CD14-positive monocyte (primary cell): ENCODE measurements at places on chromosomes 1 and 21.
A peak's percentile ranks its signal among the peaks of the same experiment; 100 is the strongest.

GRCh38 chr1:202002507-202002906, 7.9 kb upstream of the ELF3 start:
- DNase-seq = no peak

DNA sequence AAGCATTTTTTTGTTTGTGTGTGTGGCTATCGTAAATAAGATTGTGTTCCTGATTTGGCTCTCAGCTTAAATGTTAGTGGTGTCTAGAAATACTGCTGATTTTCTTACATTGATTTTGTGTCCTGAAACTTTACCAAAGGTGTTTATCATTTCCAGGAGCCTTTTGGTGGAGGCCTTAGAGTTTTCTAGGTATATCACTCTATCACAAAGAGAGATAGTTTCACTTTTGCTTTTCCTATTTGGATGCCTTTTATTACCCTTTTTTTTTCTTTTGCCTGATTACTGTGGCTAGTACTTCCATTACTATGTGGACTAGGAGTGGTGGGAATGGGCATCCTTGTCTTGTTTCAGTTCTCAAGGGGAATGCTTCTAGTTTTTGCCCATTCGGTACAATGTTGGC, 109.6 kb downstream of the S1PR1 start:
- no peak for DNase-seq

DNA sequence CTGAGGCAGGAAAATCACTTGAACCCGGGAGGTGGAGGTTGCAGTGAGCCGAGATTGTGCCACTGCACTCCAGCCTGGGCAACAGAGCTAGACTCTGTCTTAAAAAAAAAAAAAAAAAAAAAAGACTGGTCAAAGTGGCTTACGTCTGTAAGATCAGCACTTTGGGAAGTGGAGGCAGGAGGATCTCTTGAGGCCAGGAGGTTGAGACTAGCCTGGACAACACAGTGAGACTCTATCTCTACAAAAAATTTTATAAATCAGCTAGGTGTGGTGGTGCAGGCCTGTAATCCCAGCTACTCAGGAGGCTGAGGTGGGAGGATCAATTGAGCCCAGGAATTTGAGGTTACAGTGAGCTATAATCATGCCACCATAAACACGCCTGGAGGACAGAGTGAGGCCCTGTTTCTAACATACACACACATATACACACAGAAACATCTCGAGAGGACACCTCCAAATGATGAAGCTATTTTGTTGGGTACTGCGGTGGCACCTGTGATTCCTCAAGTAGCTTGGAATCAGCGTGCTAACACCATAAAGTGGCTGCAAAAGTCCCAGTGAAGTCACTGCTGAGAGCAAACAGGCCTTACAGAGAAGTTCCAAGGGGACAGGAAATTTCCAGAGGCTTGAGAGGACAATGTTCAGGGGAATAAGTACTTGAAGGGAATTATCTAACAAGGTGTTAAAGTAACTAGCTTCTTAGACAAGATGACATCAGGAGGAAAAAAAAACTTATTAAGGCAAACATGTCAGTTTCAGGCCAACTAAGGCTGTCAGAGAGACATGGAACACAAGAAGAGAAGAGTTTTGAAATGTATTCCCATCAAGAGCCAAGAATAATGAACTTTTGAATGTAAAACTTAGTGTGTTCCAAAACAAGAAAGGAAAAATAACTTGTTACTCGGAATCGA, 1.3 kb downstream of the NADK start:
- DNase-seq = no peak

DNA sequence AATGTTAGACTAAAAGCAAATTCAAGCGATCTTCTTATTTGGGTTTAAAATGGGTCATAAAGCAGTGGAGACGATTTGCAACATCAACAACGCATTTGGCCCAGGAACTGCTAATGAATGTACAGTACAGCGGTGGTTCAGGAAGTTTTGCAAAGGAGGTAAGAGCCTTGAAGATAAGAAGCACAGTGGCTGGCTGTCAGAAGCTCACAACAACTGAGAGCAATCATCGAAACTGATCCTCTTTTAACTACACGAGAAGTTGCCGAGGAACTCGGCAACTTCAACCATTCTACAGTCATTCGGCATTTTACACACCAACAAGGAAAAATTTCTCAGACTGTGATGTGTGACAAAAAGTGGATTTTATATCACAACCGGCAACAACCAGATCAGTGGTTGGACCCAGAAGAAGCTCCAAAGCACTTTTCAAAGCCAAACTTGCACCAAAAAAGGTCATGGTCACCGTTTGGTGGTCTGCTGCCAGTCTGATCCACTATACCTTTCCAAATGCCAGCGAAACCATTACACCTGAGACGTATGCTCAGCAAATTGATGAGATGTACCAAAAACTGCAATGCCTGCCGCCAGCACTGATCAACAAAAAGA, 47.9 kb downstream of the ASH1L start:
- DNase-seq = no peak

DNA sequence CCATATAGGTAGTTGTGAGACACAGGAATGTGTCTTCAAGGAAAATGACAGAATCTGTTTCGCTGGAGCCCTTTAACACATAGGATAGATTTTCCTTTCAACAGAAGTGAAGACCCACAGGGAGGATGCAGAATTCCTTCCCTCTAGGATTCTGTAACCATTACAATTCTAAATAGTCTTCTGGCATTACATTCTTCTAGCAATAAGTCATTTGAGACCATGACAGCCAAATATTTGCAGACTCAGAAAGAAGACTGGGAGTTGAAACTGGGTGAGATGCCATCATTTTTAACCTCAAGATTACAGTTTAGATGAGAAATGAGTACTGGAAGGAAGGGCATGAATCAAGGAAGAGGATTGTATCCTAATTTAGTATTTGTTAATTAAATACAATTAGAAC, 61.6 kb downstream of the ZBTB18 start:
- no peak for DNase-seq

GRCh38 chr1:50371749-50372148, 51.5 kb downstream of the DMRTA2 start:
- DNase-seq = no peak

GRCh38 chr1:91883470-91883869, 2.5 kb downstream of the TGFBR3 start:
- DNase-seq = no peak

DNA sequence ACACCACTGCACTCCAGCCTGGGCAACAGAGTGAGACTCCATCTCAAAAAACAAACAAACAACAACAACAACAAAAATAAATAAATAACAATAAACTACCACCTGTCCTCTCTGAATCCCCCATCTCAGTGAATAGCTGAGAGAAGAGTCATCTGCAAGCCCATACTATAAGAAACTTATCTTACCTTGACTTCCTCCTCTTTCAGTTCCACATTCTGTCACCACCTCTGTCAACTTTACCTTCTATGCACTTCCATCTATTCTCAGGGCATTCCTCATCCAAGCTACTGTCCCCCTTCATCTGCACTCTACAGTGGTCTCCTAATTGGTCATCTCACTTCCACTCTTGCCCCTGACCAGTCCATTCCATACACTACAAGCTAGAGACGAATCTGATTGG, 58.1 kb downstream of the KIAA0040 start:
- DNase-seq = no peak

DNA sequence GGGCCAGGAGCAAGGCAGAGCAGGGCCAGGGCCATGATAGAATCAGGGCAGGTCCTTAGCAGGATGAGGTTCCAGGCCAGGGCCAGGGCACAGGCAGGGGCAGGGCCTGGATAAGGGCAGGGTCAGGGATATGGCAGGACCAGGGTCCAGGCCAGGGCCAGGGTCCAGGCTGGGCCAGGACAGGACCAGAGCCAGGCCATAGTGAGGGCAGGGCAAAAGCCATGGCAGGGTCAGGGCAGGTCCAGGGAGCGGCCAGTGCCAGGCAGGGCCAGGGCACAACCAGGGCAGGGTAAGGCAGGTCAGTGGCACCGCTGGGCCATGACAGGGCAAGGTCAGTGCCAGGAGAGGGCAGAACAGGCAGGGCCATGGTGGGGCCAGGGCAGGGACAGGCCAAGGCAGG, 152.2 kb downstream of the LIPI start:
- DNase-seq = no peak

DNA sequence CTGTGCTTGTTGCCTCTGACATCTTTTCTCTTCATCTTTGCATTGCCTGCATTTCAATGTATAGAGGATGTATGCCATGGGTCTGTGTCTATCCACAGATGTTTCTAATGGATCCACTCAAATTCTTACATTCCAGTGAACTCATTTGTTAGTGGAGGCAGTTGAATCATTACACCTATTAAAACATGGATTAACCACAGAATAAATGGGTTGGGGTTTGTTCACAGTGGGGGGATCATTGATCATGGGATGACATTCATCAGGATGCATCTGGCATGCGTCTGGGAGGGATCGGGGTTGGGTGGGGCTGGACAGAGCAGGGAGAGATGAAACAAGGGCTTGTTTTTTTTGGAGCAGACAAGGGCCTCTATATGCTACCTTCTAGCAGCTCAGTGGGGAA, 182.5 kb downstream of the RHOU start:
- no peak for DNase-seq

GRCh38 chr1:107480548-107481415, 339.9 kb downstream of the NTNG1 start:
- no peak for DNase-seq

DNA sequence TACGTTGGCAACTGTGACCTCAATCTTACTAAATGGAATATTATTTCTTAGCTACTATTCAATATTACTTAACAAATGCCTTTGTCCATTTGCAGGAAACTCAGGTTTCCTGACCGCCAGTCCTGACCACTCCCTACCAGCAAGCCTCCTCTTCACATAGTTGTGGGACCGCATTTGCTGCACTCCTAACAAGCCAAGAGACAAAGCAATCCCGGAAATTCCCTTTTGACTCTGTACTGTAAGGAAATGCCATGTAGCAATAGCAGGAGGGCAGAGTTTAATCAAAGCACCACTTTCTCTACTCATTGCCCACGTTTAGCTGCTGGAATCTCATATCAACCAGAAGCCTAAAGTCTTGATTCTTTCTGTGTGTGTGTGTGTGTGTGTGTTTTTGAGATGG, 28.1 kb upstream of the ACBD6 start:
- DNase-seq = no peak

- DNase-seq = no peak
Measured at GRCh38 chr1:18198260-18198659, 90.7 kb downstream of the IGSF21 start.

GRCh38 chr1:232432313-232432712, 197.6 kb downstream of the SIPA1L2 start:
- DNase-seq = no peak

DNA sequence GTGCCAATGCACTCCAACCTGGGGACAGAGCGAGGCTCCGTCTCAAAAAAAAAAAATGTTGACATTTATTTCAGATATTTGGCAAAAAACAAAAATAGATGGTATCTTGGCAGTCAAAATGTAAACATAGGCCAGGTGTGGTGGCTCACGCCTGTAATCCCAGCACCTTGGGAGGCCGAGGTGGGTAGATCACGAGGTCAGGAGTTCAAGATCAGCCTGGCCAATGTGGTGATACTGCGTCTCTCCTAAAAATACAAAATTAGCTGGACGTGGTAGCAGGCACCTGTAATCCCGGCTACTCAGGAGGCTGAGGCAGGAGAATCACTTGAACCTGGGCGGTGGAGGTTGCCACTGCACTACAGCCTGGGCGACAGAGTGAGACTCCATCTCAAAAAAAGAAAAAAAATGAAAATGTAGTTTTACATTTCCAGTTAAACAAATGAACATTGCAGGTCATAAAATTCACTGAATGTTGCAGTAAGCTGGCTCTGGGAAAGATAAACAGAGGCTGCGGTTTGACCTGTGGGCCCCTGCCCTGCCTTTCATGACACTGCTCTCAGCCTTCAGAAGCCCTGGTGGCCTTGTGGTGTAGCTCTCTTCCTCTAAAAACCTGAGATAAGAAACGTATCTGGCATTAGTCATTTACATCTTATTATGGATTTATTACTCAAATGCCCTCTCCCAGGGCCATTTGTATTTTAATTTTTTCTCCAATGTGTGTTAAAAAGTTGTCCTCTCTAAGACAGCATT, 12.2 kb upstream of the SLC44A3 start:
- no peak for DNase-seq

DNA sequence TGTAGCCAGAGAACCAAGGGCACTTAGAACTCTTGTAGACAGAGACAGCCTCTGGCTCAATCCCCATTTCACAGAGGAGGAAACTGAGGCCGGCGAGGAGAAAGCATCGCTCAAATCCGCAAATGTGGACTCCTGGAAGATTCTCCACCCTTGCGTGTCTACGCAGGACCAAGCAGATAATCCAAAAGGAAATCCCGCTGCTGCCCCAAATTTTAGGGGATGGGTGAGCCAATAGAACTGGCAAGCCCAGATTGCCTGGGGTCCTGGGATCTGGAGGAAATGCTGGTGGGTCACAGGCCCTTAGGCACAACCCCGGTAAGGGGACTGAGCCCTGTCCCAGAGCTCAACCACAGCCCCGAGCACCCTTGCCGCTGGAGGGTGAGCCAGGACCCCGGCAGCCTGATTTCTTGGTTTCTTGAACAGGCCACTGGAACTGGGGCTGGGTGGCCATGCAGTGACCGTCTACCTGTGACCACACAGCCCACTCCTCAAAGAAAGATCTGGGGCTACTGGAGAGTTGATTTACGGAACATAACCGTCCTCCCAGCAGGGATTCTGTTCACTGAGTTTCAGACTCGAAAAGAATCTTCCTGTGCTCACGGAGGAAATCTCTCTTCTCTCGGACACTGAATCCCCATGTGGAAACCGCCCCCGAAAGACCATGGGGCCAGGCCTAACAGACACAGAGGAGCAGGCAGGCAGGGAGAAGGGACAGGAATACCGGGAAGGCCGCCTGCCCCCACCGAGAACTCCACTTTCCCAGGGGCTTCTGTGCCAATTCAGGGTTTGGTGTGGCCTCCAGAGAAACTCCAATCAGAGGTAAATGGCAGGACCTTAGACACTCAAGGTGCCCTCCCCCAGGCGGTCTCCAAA, 238.4 kb downstream of the NPHP4 start:
- no peak for DNase-seq

GRCh38 chr1:178725466-178726086, 532 bp downstream of the RALGPS2 start:
- no peak for DNase-seq

GRCh38 chr1:12447849-12448312, 170.1 kb downstream of the DHRS3 start:
- no peak for DNase-seq

- peak; percentile 68 for DNase-seq
Measured at GRCh38 chr1:40338745-40339419, 21.8 kb upstream of the COL9A2 start.

DNA sequence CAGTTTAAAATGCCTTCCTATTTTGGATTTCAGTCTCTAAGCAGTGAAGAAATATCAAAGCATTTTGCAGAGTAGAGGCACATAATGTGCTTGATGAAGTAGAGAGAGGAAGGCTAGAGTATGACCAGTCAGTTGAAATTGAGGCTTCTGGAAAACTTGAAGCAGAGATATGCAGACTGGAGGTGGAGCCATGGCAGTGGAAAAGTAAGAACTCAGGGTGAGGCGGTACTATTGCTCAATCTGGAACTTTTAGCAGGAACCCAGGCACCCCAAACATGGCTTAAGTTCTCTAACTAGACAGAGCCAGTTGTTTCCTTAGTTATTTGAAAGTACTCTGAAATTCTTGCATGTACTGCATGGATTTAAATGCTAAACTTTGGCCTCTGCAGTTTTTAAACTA, 288.6 kb downstream of the HHAT start:
- no peak for DNase-seq
